ENCODE measurements at places on chromosomes 2 and 18.

- DNase-seq = no peak
Observed at GRCh38 chr2:226643030-226643945, 156.3 kb downstream of the IRS1 start.

DNA sequence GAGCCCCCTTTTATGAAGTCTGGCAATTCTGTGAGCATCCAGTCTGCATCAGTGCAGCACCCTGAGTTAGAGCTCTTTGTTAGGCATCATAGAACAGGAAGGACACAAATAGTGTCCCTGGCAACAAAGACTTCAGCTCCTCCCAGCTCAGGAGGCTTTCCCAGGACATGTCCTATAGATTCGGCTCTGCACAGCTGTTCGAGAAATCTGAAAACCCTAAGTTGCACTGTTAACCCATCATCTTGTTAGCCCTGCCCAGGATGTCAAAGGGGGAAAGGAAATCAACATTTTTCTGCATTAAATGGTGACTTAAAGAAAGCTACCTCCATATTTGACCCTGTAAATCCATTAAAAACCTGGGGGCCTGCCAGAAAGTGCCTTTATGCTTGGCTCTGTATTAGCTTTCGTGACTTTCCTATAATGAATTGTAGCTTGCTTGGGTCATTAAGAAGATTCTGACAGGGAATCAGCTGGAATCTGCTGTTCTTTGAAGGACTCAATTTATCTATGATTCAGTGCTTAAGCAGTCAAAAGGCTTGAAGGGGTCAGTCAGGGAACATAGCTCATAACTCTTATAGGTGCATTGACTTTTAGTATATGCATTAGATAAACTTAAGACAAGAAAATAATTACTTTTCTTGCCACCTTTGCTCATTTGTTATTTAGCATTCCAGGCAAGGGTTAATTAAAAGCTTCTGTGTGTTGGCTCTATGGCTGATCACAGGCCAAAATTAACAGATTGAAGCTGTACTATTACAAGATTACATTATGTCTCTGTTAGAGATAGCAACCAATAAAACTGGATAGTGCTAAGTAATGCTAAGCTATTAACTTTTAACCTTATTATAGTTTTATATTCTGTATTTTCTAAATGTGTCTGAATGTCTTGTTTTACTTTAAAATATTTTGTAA is 20.6 kb downstream of the ERMN start:
- no peak for DNase-seq

- no peak for DNase-seq
Observed at GRCh38 chr2:5230855-5231254, 461.3 kb upstream of the SOX11 start.

DNA sequence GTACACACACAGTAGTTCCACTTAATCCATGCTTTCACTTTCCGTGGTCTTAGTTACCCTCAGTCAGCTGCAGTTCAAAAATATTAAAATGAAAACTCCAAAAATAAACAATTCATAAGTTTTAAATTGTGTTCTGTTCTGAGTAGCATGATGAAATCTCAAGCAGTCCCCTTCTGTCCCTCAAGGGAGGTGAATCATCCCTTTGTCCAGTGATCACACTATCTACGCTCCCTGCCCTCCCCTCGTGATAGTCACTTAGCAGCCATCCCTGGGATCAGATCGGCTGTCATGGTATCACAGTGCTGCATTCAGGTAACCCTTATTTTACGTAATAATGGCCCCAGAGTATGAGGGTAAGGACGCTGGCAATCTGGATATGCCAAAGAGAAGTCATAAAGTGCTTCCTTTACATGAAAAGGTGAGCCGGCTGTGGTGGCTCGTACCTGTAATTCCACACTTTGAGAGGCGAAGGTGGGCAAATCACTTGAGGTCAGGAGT is 5.8 kb upstream of the RTN4 start:
- DNase-seq = peak; percentile 78

DNA sequence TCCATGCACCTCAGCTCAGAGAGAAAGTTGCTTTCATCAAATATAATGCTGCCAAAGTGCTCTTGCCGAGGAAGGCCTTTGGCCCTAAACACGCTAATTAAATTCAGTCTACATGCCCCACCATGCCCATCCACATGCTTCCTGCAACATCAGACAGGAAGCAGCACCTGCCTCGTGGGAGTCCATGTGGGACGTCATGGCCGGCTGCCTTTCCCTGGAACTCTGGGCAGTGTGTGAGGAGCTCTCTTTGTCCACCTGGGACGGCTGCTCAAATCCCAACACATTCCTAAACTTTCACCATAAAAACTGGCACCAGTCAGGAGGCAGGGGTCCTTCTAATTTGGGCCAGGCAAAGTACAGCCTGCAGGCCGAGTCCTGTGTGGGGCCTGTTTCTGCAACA is 23.1 kb downstream of the FAM178B start:
- no peak for DNase-seq

GRCh38 chr2:100981011-100981410 is 21.1 kb upstream of the RPL31 start:
- DNase-seq = no peak

DNA sequence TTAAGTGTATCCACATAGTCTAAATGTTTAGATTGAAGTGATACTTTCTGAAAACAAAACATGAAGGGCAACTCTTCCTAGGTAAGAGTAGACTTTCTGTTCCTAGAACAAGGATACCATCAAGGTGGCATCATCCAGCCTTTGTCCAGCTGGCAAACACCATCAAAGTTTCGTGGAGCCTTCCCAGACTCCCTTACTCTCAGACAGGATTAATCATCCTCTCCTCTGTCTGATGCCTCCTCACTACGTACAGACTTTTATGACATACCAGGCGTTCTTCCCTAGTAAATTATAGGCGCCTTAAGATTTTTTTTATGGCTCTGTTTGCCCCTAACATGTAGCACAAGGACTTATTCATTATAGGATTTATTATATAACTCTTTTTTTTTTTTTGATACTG is 29.4 kb upstream of the ASNSD1 start:
- DNase-seq = no peak

DNA sequence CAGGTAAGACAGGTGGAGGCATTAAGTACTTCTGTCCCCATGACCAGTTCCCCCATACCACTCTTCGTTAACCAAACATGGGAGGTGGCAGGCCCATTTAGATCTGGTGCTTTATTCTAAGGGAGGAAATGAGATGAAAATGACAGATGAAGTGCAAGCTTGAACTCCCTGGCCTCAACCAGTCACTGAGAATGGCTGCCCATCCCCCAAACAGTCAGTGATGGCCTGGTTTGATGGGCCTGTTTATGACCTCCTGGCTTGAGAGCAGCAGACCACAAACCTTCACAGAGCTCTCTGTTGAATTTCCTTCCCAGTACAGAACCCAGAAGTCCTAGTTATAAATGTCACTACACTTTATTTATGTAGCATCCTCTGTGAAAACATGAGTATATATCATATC is 31.1 kb downstream of the EPAS1 start:
- DNase-seq = no peak

Measured in suppressor macrophage treated with lipopolysaccharide for 1 hour (primary cell).